Activated CD8-positive, alpha-beta memory T cell treated with anti-CD3 and anti-CD28 coated beads, Interleukin-2, amount 50 U/mL, for 48 hours (primary cell): ENCODE measurements at places on chromosomes 1 and 21.

DNA sequence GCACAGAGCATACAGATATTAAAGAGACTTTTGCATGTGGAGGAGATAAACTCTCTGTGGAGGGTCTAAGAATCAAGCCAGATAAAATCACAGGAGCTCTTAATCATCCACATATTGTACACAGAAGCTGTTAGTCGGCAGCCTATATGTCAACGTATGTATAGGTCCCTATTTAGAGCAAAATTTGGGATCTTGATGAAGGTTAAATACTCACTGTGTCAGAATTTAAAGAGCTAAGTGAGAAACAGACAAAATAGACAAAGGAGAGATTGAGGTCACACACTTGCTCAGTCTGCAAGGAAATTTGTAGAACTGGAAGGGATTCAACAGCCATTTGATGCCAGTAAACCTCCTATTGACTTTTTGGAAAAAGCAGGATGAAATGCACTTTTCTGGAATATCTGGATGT, 4.1 kb upstream of the IRF2BP2 start:
- no peak for DNase-seq

- DNase-seq: no peak
These were observed 236.2 kb upstream of the NRIP1 start for GRCh38 chr21:15301014-15301413.

- DNase-seq: no peak
These were observed 1.1 kb downstream of the ERO1B start for GRCh38 chr1:236280438-236281197.

GRCh38 chr1:151819976-151820623, 11.5 kb downstream of the RORC start:
- peak; percentile 68 for DNase-seq

- no peak for DNase-seq
These were observed 5.7 kb downstream of the NTPCR start for GRCh38 chr1:232956081-232956480.

- DNase-seq: no peak
These were observed 65.4 kb downstream of the CEP350 start for GRCh38 chr1:180020017-180020416.

DNA sequence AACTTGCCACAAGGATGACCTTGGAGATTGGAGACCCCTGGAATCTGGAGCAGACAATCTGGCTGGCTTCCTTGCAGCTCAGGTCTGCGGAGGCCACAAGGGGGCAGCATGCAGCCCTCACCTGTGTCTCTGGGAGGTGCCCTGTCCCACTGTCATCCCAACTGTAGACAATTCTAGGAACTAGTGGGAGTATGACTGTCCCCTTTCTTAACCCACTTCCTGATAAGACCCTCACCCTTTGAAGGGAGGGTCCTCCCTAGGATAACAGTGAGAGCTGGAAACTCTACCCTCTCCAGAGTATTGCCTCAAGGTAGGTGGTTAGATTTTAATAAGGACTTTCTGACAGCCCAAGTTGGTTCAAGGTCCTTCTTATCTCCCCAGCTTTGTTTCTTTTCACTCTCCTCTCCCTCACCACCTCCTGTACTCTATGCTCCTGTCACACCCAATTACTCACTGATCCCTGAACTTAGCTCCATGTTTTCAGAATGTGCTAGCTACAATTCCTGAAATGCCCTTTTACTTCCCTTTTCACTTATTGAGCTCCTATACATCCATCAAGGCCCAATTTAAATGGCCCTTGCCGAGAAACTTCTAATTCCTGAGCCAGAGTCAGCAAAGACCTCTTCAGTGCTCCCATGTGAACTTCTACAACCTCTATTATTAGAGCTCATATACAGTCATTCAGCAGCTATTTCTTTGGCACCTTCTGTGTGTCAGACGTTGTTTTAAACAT, 9.2 kb upstream of the KCNQ4 start:
- DNase-seq: peak; percentile 84

GRCh38 chr1:29412591-29412990, 176.3 kb downstream of the PTPRU start:
- DNase-seq: no peak

DNA sequence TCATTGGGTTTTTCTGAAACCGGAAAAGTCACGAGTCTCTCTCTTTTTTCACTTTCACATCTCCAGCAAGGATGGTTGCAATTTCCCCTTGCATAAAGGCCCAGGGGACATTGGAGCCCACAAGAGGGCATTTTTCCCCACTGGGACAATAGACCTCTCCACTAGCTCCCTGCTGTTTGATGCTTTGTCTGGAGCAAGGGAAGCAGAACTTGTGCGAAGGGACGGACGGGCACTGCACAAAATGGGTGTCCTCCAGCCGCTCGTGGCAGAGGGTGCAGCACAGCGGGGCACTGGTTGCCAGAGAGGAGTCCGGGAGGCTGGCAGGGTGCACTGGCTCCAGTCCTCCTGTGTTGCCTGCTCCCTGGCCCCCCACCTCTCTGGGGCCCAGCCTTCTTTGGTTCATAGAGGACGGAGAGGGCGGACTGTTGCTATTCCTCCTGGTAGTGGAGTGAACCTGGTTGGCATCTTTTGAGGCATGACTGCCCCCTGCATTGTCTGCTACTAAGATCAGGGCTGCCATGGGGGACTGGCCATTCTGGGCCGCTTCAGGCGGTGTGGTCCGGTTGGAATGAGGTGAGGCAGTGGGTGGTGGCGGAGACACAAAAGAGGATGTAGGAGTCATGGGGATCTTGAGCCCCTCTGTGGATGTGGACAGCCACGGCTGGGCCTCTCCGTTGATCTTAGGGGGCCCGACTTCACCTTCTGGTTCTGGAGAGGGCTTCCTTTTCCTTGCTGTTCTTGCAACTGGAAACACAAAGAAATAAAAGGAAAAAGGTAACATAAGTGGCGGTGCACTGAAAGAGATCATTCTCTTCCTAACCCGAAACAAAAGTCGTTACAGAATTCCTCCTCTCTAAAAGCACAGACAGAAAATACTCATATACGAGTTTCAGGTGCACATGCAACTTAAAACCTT, 2.6 kb downstream of the IRF2BP2 start:
- peak; percentile 65 for DNase-seq

- no peak for DNase-seq
These were observed 36.1 kb downstream of the GADD45A start for GRCh38 chr1:67721112-67721511.

- no peak for DNase-seq
These were observed 93.6 kb downstream of the KIF14 start for GRCh38 chr1:200526709-200527612.

DNA sequence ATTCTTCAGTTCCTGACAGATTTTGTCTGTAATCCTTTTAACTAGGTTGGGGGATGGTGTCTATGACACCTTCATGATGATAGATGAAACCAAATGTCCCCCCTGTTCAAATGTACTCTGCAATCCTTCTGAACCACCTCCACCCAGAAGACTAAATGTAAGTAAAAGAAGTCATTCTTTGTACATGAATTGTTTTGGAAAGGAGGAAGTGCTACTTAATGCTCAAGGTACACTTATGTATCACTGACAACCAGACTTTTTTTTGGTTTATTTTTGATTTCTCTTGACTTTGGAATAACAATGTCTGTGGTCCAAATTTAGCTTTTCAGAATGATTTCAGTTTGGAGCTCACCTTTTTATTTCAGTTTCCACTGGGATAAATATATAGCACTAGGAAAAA, 2.3 kb downstream of the DYRK3 start:
- DNase-seq: no peak

DNA sequence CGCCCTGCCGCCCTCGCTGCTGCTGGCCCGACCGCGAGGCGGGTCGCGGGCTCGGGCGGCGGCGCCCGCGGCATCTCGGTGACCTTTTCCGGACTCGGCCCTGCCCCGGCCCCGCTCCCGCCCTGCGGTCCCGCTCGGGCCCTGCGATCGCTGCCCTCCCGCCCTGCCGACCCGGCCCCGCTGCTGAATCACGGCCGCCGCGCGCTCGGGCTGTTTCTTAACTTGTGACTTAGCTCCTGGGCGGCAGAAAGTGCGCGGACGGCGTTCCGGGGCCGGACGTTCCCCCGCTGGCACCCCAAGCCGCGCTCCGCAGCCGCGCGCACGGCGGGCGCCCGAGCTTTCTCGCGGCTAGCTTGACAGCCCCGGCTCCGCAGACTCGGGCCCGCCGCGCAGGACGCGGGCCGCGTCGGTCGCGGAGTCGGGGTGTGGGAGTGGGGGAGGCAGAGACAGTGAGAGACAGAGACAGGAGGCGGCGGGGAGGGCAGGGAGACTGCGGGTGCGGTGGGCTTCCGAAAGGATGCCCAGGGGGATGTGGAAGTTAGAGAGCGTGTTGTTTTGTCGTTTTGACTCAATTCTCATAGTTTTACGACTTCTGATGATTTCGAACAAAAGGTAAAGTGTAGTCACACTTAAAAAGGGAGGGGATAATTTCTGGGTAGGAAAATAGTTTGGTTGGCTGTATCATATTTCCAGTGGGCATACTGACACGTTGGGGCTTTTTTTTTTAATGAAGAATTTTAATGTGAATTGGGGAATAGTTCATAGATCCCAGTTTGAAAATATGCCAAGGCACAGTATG, 49.8 kb downstream of the PRDM2 start:
- DNase-seq: peak; percentile 78

DNA sequence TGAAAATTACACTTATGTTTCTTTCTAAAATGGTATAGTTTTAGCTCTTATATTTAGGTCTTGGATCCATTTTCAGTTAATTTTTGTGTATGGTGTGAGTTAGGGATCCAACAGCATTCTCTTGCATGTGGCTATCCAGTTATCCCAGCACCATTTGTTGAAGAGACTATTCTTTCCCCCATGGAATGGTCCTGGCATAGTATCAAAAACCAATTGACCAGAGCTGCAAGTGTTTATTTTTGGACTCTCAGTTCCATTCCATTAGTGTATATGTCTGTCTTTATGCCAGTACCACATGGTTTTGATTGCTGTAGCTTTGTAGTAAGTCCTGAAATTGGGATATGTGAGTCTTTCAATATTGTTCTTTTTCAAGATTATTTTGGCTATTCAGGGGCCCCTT, 14.3 kb downstream of the TTLL10 start:
- DNase-seq: no peak

GRCh38 chr1:230892018-230892491, 23.7 kb upstream of the C1orf198 start:
- DNase-seq: no peak

DNA sequence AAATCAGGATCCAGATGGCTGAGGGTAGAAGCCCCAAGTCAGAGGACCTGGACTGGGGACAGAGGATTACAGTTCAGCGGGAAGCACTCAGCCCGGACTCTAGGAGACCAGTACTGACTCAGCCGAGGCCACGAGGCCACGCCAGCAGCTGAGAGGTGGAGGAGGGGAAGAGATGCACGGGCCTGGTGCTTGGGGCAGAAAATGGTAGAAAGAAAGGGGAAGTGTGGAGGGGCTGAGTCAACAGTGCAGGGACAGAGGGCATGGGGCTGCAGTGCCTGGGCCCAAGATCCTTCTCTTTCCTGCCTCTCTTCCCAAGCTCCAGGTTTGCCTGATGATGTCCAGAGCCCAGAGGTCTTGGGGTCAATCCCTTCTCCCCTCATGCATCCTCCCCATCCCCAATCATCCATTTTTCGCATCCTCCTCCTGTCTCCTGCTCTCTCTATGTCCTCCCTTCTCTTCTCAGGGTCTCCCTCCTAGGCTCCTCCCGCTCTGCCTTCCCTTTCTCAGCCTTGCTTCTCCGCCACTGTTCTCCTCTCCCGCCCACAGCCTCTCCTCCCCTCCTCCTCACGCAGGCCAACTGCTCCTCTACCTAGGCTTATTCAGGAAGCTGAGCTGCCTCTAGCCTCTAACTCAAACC, 7.7 kb downstream of the ARHGEF2 start:
- DNase-seq: peak; percentile 71

- DNase-seq: no peak
These were observed 62.0 kb upstream of the GALNT2 start for GRCh38 chr1:230005040-230005439.

DNA sequence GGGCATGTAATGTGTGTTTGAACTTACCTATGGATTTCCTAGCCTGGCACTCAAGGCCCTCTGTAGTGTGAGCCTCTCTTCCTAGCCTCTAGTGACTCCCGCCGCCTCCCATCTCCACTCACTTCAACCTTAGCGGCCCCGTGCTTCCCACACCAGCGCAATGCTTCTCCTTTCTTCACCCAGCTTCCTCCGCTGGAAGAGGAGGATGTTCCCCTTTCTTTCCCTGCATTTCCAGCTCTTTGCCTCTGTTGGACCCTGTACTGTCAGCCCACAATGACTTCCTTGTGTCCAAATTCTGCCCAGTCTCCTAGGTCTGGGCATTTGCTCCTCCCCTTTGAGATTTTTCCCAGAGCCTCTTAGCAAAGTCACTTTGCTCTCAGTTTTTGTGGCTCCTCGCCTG, 138.1 kb upstream of the IRF2BP2 start:
- no peak for DNase-seq
